Ovary (tissue), 10 donors: ENCODE measurements at places on chromosomes 7 and 10.

DNA sequence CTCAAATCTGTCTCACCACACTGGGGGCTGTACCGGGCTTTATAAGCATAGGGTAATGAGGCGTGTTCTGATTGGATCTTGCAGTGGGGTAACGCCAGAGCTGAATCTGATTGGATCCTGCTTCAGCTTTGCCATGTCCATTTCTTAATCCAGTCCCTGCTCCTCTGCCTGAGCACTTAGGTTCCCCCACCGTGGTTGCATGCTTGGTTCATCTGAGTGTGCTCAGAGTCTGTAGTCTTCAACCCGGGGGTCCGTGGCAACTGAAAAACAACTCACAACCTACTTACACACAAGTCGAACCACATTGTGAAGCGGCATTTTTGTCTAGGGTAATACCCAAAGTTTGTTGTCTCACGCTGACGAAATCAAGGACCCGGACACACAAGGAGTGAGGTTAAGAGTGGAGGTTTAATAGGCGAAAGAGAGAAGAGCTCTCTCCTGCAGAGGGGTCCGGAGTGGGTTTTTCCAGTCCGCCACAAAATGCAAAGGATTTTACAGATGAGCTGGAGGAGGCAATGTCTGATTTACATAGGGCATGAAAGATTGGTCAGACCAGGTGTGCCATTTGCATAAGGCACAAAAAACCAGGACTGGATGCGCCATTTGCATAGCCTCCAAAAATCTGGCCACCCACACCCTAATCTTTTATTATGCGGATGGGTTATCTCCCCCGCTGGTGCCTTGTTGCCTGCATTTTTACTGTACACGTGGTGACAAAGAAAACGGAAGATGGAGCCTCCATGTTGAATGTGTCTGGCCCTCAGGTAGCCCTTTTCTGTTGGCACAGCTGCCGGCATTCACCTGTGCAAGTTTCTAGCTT lies 641.8 kb upstream of the FOXK1 start:
- no peak for DNase-seq

- DNase-seq, result no peak
These were observed 35.9 kb downstream of the NDUFB2 start for GRCh38 chr7:140732416-140732815.

DNA sequence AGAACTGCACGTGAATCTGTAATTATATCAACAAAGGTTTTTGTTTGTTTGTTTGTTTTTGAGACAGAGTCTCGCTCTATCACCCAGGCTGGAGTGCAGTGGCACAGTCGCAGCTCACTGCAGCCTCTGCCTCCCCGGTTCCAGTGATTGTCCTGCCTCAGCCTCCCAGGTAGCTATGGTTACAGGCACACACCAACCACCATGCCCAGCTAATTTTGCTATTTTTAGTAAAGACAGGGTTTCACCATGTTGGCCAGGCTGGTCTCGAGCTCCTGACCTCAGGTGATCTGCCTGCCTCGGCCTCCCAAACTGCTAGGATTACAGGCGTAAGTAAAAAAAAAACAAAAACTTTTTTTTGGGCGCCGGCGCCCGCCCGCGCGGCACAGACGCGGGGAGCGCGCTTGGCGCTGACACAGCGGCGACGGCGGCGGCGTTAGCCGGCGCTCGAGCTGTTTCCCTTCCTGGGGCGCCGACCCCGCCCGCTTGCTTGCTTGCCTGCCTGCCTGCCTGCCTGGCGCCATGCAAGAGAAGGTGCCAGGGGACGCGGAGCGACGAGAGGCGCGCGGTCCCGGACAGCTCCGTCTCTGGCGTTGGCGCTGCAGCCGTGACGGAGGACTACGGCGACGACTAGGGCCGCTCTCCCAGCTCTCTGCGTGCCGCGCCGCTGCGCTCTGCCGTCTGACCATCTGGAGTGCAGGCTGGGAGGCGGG lies 171.4 kb upstream of the NUPR2 start:
- peak; percentile 32 for DNase-seq

DNA sequence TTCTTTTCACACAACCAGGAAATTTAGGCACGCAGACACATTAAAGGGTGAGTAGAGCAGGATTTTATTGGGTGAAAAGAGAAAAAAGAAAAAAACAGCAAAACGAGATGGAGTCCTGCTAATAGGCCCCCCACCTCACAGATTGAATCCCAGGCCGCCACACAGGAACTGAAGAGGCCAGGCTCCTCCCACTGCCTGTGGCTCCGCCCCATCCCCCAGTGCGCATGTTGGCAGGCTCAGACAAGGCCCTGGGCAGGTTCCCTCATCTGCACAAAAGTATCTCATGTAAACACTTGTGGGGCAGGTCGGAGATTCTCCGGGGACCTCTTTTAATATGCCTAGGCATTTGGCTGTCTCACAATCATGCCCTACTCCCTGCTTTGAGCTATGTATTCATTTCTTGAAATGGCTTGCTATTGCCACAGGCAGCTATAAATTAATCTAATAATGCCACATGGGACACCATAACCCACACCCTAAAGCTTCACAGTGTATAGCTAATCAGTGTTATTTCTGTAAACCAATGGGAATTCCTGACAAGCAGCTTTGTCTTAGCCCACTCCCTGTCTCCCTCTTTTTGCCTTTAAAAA lies 76.2 kb upstream of the KIF5B start:
- no peak for DNase-seq

- no peak for DNase-seq
These were observed 2.6 kb downstream of the CLDN15 start for GRCh38 chr7:101235050-101235449.

DNA sequence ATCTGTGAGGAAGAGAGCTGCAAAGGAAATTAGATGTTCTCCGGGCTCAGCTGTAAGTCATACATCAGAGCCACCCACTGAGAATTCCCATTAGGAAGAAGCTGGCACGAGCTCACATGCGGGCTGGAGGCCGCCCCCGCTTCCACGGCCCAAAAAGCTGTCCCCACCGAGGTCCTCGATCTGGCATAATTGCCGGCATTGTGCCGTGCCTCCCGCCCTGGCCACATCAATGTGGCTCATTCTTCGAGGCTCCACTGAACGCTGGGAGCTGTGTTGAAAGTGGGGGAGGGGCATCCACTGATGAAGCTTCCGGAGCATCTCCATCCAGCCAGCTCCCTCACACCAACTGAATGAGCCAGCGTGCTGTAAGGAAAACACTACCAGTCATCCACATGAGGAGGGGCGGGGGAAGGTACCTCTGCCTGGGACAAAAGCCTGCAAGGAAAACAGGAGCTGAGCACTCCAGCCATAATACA lies 173.1 kb downstream of the PTPRN2 start:
- DNase-seq, result no peak

DNA sequence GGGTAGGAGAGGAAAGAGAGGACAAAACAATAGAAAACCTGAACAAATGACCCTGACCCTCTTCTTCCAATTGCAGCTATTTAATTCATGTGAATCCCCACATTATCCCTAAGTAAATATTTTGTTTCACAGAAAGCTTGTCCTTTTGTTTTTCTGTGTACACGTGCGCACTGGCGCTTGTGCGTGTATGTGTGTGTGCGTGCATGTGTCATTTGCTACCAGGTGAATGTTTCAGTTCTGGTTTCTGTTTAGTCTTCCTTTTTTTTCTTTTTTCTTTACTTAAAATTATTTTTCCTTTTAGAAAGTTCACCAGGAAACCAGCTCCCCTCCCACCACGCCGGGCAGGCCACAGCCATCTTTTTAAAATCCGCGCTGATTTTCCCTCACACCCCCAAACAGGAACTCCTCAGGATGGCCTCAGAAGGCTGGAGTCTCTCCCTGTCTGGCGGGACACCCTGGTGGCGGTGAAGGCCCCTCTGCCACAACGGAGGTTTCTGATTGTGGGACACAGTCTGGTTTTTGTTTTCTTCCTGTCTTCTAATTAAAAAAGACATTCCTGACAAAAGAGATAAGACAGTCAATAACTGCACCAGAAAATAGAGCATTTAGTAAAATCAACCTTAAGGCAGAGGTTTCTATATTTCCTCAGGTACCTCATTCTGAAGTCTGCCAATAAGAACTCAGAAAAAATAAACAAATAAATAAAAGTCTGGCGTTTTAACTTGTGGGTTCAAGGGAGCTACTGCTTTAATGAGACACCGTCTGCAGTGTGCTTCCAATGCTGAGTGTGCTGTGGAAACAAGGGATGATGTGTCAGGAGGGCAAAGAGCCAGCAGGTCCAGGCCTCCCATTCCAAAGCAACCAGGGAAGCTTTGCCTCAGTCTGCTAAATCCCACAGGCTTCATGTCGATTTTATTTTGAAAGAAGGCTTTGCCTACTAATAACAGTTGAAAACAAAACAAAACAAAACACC lies 17.4 kb downstream of the IRF5 start:
- no peak for DNase-seq

GRCh38 chr10:351770-352334 lies 216.6 kb downstream of the ZMYND11 start:
- DNase-seq, result no peak

DNA sequence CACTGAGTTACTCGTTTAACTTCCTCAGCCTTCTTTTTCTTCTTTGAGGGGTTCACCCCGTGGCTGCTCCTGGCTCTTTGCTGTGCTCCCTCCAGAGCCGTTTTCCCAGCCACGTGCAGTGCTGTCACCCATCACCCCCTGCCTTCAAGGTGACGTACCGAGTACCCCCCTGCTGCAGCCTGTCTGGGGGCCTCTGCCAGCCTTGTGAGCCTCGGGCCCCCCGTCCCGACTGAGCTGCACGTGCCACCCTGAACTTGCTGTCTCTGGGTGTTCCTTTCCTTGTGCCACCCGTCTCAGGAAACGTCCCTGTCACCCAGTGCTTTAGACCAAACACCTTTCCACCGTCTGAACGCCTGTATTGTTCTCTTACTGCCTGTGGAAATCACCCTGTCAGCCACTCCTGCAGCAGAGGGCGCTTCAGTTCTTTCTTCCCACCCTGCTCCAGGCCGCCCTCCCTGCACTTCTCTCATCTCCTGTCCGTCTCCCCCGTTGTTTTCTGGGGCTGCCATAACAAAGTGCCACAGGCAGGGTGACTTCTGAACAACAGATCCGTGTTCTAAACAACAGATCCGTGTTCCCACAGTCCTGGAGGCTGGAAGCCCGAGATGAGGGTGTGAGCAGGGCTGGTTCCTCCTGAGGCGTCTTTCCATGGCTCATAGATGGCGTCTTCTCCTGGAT lies 44.6 kb downstream of the WDR37 start:
- DNase-seq, result no peak

GRCh38 chr10:68955355-68955831 lies 577 bp upstream of the DDX21 start:
- no peak for DNase-seq

DNA sequence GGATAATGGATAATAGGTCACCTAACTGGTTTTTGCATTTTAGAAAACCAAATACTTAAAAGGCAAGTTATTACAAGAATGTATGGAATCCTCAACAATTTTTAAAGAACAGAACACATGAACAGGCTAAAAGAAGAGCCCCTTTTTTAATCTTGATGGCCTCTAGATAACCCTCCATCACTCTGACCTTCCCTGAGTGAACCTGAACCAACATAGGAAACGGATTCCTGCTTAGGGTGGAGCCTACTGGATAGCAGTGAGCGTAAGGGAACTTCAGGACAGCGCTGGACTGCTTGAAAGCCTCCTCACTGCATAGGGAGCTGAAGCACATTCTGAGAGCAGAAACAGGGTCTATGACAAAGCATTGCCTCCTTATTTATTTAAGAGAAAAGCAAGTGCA lies 20.5 kb downstream of the TRPV5 start:
- DNase-seq, result no peak

DNA sequence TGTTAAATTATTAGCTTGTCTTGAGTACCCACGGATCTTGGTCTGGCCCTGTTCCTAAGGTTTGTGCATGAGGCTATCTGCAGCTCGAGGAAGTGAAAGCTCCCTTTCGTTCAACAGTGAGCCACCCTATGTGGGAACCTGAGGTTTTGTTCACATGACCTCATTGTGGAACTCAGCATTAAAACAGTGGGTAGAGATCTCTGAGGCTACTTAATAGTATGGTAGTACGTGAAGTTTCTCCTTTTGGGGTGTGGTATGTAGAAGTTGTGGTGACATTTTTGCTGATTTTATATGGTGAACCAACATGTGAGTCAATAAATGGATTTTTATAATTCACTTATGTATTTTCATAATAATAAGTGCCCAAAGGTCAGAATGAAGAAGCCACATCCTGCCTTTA lies 252.7 kb upstream of the FERD3L start:
- DNase-seq, result no peak

- no peak for DNase-seq
These were observed 101.3 kb downstream of the COL28A1 start for GRCh38 chr7:7434329-7434728.

- DNase-seq, result no peak
These were observed 94.9 kb downstream of the OAT start for GRCh38 chr10:124323806-124324205.

DNA sequence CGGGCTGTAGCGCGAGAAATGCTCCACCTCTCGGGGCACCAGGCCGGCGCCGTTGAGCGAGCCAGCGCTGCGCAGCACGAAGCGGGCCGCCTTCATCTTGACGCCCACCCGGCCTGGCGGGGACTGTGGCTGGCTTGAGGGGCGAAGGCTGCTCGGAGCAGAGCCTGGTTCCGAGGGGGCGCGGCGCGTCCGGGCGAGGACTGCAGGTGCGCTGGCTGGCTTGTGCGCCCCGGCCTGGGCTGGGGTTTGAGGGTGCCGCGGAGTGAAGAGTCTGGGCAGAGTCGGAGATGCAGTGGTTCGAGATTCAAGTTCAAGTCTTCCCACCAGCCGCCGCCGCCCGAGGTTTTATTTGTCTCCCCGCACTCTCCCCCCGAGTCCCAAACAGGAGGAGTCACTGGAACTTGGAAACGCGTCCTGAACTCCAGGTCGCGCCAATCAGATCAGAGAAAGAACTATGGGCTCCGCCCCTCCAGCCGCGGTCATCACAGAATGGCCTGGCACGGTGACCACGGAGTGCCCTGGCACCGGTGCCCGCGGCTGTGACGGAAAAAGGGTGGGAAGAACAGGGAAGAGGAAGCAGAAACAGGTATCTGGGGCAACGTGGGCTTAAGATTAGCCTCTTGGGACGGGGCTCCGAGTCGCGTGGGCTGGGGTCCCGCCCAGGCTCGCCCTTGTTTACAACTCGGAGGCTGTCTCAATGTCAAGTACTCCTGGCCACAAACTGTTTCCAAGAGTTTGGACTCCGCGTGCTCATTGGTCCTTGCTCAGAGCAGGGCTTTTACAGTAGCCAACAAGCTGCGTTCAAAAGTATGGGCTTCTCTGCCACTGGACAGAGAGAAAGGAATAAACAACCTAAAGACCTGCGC lies at the start of gene PDK4:
Gene PDK4 (minus strand): TSS at position 319 of the 866 bp plus-strand sequence. CDS start 223 bp downstream, at position 96.
- peak; percentile 87 for DNase-seq

DNA sequence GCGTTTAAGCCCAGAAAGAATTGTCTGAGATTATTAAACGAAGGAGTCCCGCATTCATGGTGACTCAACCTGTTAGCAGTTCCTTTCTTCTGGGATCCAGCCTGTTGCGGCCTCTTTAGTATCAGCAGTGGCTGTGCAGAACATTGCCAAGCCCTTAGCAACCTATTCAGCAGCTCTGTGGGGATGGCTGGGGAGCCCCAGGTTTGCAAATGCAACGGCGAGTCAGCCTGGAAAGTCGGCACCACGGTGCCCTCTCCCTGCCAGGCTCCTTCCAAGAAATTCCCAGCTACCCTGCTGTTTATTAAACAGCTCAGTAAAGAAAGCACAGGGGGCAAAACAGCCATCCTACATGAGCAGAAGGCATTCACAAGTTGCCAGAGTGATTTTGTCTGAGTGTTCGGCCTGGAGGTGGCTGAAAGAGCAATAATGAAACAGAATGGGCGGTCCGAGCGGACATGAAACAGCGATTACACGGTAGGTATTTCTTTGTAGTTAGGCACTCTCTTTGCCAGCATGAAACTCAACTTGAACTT lies 198.3 kb downstream of the BAMBI start:
- DNase-seq, result no peak

- DNase-seq, result no peak
These were observed 8.1 kb downstream of the MAP3K8 start for GRCh38 chr10:30442019-30442606.

- DNase-seq, result peak; percentile 16
These were observed 8.1 kb downstream of the STK32C start for GRCh38 chr10:132299371-132300336.
